Activated T-helper 2 cell treated with anti-CD3 and anti-CD28 coated beads, Interferon-gamma antibody, Interleukin-2, Interleukin-4, amounts not matched to agents 10 μg/mL and 5 μg/mL and 100 μg/mL, durations not matched to agents 14 hours and 24 hours and 36 hours (primary cell): ENCODE measurements at places on chromosomes 6 and 20.

- no peak for DNase-seq
These were observed 3.5 kb downstream of the FOXO3 start for GRCh38 chr6:108564178-108564577.

DNA sequence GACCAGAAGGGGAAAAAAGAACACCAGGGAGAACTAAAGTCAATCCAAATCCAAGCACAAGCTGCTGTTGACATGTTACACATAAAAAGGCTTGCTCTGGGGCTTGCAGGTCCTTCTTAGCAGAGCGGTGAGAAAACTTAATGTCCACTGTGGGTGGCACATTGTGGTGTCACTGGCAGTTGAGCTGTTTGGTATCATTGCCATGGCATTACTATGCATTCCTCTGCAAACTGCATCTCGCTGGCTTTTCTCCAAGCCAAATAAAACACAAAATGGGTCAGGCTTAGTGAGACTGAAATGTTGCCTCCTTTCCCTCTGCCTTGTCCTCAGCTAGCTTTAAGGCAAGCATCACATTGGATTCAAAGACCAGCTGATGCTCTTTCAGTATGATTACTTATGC, 40.9 kb downstream of the LY86 start:
- DNase-seq: no peak

DNA sequence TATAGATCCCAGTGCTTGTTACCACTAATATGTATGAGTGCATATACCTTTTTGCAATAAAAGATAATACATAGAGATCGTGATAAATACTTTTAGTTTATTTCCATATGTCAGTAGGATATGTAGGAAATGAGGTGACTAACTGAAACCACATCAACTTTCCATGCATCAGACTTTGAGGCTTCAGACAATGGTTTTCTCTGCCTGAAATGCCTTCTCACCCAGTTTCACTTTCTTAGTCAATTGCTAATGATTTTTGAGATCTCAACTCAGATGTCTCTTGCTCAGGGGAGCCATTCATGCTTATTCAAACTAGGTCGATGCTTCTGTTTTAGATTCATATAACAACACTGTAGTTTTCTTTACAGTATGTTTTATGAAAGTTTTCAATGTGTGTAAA, 626.6 kb upstream of the ADGRB3 start:
- DNase-seq: no peak

GRCh38 chr6:148874698-148875293, 128.0 kb downstream of the UST start:
- DNase-seq: no peak

- DNase-seq: no peak
These were observed 328.7 kb downstream of the UTRN start for GRCh38 chr6:144613859-144614258.

DNA sequence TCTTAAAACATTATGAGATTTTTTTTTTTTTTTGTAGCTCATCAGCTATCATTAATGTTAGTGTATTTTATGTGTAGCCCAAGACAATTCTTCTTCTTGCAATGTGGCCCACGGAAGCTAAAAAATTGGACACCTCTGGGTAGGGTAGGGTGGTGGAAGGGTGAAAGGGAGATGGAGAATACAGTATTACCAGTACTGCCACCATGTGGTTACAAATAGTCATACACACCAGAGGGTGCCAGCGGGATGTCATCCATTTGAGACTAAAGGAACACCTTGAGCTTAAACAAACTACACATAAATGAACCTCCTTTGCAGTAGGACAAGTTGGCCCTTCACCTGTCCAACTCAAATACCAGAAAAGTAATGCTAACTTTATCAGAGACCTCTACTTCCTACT, 601.9 kb downstream of the HTR1B start:
- no peak for DNase-seq

DNA sequence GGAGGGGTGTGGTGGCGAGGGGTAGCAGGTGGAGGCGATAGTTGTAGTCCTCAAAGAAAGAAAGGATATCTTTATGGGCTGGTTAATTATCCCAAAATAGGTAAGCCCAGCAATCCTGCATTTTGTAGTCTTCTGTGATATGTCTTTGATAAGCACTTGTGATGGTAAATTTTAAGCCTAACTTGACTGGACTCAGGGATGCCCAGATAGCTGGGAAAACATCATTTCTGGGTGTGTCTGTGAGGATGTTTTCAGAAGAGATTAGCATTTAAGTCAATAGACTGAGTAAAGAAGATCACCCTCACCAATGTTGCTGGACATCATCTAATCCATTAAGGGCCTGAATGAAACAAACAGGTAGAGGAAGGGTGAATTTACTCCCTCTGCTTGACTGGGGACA, 124.8 kb upstream of the RIPOR2 start:
- DNase-seq: no peak

DNA sequence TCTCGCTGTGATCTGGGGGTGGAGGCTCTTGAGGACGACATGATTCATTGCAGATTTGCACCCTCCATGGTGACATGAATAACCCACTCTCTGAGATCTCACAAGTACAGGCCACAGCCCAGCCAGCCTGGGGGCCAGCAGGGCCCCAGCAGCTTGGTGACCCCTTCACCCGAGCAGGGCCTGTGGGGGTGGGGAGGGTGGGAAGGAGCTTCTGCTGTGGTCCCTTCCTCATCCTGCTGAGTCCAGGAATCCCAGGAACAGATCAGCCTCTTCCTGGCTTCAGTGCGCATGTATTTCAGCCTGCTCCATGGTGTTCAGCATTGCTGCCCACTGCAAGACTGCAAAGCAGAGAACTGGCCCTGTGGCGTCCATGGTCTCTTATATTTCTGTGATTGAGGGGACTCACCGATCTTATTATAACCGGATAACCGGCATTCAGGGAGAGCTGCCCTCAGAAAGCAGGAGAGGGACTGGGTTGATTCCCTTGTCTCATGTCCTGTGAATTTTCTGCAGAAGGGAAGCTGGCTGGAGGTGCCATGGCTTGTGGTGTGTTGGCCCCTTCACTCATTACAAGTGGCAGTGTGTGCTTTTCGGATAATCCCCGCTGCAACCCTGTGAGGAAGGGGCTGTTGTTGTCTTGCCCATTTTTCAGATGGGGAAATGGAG, 118.8 kb upstream of the FRMD1 start:
- no peak for DNase-seq

GRCh38 chr6:148524471-148524882, 181.8 kb downstream of the SASH1 start:
- DNase-seq: no peak

DNA sequence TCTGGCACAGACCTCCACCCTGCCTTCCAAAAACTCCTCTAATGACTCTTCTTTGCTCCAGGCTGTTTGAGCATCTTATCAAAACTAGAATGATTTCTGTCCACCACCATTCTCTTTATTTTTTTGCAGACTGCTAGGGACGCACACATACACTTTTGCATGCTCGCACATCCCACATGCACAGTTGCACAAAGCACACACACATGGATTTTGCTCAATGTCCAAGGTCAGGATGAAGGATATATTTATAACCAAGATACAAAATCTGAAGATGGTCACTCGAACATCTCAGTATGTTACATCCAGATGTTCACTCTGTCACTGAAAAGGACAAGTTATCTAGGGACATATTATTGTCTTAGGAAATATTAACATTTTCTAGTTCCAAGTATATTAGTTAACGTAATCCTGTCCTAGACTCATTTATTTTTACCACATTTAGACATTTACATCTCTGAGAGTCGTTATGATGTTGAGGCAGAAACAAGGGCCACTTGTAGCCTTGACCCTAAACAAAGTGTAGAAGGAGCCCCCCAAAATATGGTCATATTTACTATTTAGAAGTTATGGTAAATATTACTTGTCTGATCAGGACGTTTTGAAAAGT, 3.4 kb upstream of the SIM1 start:
- DNase-seq: no peak

DNA sequence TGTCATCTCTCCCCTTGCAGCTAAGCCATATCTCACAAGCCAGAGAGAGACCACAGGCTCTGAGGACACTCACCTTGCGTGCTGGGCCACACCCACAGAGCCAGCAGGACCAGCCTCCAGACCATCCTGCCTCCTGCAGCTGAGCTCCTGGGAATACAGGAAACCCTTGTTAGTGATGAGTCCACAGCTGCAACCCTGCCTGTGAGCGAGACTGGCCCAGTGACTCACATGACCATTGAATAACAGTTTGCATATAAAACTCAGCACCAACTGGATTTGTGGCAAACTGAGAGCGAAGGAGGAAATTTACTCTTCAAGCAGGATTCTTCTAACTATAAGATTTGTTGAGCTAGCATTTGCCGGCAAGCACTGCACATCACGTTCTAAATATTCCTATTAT, 3.0 kb downstream of the THBS2 start:
- DNase-seq: no peak

DNA sequence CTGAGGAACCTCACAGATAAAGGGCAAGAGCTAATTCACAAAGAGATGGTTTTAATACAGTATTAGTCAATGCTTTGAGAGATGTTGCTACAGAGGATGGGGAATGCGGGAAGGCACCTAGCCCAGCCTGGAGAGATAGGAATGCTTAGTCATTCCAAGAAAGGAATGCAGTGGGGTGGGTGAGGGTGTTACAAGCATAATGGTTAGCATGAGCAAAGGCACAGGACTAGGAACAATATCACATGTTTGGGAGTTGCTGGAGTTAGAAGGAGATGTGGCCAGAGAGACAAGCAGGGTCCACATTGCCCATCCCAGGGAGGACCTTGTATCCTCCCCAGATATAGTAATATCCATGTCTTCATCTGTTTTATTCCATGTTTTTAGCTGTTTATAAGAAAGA, 107.0 kb upstream of the OGFRL1 start:
- no peak for DNase-seq

- no peak for DNase-seq
These were observed 177.1 kb downstream of the MRPL14 start for GRCh38 chr6:43950051-43950605.

DNA sequence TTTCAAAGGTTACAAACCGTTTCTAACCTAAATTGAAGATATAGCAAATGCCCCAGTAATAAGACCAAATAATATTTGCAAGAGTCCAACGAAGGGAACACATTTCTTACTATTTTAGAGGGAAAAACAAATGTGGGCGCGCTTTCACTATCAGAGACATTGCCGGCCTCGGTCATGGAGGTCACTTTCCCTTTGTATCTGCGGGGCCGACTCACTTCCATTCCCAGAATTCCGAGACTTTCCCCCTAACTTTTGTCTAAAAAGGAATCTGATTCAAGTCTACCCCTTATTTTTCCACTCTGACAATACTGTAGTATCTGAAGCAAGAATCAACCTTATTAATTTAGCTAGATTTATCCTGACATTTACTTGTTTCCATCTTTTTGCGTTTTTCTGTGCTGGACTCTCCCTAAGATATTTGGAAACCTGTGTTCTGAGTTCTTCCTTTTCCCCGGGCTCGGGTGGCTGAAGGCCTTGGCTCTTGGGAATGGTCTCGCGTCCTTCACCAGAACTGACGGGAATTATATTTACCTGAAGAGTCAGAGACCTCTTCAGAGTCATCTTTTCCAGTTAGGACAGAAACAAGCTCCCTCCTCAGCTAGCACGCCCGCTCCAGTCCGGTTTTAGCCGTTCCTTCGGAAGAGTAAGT, 71.8 kb upstream of the ZNF184 start:
- DNase-seq: no peak

GRCh38 chr6:145067430-145067829, 667.9 kb downstream of the EPM2A start:
- DNase-seq: no peak

DNA sequence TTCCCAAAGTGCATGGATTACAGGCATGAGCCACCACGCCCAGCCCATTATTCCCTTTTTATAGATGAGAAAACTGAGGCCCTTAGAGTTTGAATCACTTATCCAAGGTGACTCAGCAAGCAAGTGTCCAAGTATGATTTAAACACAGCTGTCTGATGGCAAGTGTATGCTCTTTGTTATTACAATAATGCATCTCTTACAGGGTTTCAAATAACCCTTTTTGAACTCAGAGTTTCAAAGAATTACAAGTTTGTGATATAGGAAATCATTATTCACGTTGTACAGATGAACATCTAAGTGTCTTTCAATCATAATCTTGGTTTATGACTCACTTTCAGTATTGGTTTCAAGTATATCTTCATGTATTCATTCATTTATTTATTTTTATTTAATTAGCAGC, 63.0 kb downstream of the CD83 start:
- no peak for DNase-seq

- DNase-seq: no peak
These were observed 161.3 kb upstream of the GGTLC1 start for GRCh38 chr20:24149881-24150307.

DNA sequence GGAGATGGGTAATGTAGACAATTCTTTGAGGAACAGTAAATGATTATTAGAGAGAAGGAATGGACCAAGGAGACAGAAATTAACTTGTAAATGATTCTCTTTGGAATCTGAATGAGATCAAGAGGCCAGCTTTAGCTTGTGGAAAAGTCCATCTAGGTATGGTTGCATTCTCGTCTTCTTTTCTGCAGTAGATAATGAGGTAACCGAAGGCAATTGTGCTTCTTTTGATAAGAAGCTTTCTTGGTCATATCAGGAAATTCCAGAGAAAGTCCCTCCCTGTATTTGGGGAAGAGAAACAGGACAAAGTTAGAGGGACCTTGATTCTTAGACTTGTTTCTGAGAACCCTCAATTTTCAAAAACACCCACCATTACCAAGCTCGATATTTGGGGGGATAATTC, 109.1 kb upstream of the PRSS16 start:
- DNase-seq: no peak

GRCh38 chr6:31622684-31623091, 2.2 kb downstream of the PRRC2A start:
- DNase-seq: no peak

GRCh38 chr6:144621332-144621731, 336.2 kb downstream of the UTRN start:
- DNase-seq: no peak

- DNase-seq: no peak
These were observed 60.0 kb upstream of the PBOV1 start for GRCh38 chr6:138278326-138278725.

DNA sequence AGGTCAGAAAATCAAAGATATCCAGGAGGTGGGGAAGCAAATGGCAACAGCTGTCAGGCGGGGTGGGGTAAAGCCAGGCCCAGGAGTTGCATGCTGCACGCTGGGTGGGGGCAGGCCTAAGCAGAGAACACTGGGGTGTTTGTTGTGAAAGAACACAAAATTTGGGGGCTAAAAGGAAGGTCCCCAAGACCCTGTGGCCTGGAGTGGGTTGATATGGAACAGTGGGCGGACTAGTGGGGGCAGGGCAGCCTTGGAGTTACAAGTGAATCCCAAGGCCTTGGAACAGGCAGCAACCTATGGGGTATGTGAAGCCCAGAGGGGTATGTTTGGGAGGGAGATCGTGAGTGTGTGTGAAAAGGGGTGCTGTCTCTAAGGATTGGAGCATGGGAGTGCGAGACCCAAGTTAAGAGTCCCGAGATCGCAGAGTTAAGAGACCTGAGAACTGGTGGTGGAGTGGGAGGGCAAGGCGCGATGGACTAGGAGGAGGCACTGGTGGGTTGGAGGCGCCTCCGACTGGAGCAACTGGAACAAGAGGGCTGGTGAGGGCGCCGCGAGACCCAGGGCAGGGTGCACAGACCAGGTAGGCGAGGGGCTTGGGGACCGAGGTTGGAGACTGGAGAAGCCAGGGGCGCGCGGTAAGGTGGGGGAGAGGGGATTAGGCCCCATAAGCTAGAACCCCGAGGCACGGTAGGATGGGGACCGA, 658 bp downstream of the CUL7 start:
- no peak for DNase-seq
